ENCODE measurements at places on chromosomes 12 and 14.

- H3K36me3 ChIP-seq = no peaks in the 10 kb centered on the region
- H3K4me1 ChIP-seq = no peaks in the 10 kb centered on the region
- H3K27ac ChIP-seq = no peak overlapping the region
- DNase-seq = no peak
- no peaks in the 10 kb centered on the region for H3K27me3 ChIP-seq
Measured at GRCh38 chr12:129483111-129483893, 420.5 kb downstream of the TMEM132D start.

DNA sequence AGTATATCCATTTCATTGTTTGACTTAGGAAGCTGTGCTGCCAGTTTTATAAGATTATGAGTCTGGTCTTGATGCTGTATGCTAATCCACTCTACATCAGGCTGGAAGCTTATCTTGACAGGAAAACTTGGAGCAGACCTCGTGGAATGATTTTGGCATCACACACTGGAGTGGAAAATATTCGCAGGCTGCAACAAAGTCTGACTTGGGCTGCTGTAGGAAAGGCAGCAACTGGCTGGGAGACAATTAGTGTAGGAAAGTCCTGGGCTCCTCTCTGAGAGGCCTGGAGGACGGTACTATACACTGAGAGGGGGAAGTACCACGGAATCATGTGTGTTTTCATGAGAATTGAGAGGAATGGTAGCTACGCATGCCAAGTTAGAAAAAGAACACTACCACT, 383.7 kb downstream of the ETNK1 start:
- no peaks in the 10 kb centered on the region for H3K27me3 ChIP-seq
- no peaks in the 10 kb centered on the region for H3K36me3 ChIP-seq
- no peak overlapping the region for H3K27ac ChIP-seq
- no peak overlapping the region for H3K4me3 ChIP-seq
- H3K4me1 ChIP-seq = no peaks in the 10 kb centered on the region

DNA sequence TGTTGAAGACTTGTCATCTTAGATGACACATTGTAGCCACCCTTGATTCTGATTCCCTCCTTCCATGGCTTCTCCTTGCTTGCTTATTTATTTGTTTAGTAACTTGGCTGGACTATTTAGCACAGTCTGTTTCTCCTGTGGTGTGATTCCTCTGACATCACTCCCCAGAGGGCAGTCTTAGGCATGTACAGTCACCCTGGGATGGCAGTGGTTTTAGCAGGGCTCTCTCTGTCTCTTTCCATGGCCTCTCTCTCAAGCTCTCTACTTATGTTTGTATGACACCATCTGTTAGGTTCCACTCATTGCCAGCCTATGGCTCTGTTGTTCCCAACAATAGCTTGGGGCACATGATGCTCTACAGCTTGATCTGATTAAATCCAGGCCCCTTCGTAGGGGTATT, 158.3 kb downstream of the ADGRD1 start:
- no peaks in the 10 kb centered on the region for H3K36me3 ChIP-seq
- no peak for DNase-seq
- H3K4me3 ChIP-seq = no peak overlapping the region
- no peaks in the 10 kb centered on the region for H3K27me3 ChIP-seq
- no peak overlapping the region for H3K27ac ChIP-seq
- H3K4me1 ChIP-seq = no peaks in the 10 kb centered on the region

DNA sequence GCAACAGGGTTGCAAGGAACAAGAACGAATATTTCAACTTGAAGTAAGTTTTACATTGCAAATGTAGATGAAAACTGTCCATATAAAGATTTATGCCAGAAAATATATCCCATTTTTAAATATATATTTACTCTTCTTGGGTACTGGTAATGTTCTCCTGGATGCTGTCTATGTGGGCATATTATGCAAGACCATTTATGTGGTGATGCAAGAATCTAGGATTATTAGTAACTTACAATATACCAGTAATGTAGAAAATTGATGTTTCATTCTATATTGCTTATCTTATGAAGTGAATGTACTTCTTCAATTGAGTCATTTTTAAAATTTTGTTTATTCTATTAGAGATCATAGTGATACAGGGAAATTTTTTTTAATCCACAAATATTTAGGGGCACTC, 25.1 kb downstream of the FGFR1OP2 start:
- no peaks in the 10 kb centered on the region for H3K4me1 ChIP-seq
- H3K27ac ChIP-seq = no peak overlapping the region
- H3K4me3 ChIP-seq = no peak overlapping the region

- H3K27ac ChIP-seq = no peak overlapping the region
- no peaks in the 10 kb centered on the region for H3K36me3 ChIP-seq
- no peak overlapping the region for H3K4me3 ChIP-seq
- H3K4me1 ChIP-seq = no peaks in the 10 kb centered on the region
- H3K27me3 ChIP-seq = no peaks in the 10 kb centered on the region
- no peak for DNase-seq
Measured at GRCh38 chr12:14605401-14605989, 37.8 kb upstream of the PLBD1 start.

DNA sequence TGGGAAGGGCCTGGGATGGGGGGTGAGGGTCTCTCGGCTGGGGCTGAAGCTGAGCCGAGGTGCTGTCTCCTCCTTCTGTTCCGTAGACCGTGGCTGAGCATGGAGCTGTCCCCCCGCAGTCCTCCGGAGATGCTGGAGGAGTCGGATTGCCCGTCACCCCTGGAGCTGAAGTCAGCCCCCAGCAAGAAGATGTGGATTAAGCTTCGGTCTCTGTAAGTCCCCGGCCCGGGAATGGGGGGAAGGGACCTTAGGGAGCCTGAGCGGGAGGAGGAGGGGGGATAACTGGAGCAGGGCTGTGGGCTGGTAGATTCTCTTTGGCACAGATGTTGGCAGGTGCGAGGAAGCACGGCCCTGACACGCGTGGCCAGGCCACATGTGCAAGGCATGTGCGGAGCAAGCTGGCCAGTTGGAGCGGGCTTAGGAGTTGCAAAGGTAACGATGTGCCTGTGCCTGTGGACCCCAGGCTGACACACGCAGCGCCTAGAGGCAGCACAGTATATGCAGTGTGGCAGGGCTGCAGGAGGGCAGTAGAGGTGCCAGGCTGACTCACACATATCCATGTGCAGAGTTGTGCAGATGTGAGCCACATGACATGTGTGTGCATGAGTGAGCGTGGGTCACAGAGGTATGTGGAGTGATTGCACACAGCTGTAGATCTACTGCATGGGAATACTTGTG, 512 bp downstream of the PDE1B start:
- H3K4me3 ChIP-seq = peak overlapping the region; percentile 27
- H3K27me3 ChIP-seq = no peaks in the 10 kb centered on the region
- H3K4me1 ChIP-seq = peaks cover 19% of the 10 kb centered on the region
- peak; percentile 77 for DNase-seq
- H3K36me3 ChIP-seq = no peaks in the 10 kb centered on the region

- no peak overlapping the region for H3K4me3 ChIP-seq
- H3K27ac ChIP-seq = no peak overlapping the region
- H3K4me1 ChIP-seq = no peaks in the 10 kb centered on the region
Measured at GRCh38 chr12:3933074-3933818, 60.0 kb upstream of the PARP11 start.

- DNase-seq = no peak
- no peak overlapping the region for H3K27ac ChIP-seq
- no peaks in the 10 kb centered on the region for H3K4me1 ChIP-seq
- no peaks in the 10 kb centered on the region for H3K27me3 ChIP-seq
- no peaks in the 10 kb centered on the region for H3K36me3 ChIP-seq
- H3K4me3 ChIP-seq = no peak overlapping the region
Measured at GRCh38 chr12:74890237-74890599, 319.4 kb downstream of the KCNC2 start.

DNA sequence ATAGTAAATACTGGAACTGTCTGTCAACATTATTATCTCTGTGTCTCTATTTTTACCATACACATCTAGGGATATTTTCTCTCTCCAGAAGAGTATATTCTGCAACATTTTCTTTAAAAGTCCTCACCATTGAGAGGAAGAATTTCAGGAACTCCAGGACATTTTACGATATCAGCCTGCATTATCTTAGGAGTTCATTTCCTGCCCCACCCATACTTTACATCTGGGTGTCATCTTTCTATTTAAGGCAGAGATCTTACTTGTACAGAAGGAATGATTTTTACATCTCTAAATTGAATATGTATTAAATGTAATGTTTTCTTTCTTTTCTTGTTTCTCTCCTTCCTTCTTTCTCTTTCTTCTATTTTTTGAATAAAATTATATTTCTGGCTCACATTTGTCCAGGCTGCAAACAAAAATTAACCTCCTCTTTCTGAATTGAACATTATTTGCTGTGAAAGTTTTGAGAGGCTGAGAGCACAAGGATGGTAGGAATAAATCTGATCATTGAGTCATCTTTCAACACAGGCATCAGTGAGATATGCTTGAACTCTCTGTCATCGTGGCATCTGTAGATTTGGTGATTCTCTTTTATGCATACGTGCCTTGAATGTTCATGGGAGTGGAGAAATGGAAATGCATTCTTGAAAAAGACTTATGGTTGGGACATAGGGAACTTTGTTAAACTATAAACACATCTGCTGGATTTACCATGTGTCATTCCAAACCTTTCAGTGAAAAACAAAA, 753.6 kb downstream of the SLC16A7 start:
- H3K4me1 ChIP-seq = no peaks in the 10 kb centered on the region
- no peak overlapping the region for H3K4me3 ChIP-seq
- DNase-seq = no peak
- no peaks in the 10 kb centered on the region for H3K36me3 ChIP-seq
- H3K27ac ChIP-seq = no peak overlapping the region

DNA sequence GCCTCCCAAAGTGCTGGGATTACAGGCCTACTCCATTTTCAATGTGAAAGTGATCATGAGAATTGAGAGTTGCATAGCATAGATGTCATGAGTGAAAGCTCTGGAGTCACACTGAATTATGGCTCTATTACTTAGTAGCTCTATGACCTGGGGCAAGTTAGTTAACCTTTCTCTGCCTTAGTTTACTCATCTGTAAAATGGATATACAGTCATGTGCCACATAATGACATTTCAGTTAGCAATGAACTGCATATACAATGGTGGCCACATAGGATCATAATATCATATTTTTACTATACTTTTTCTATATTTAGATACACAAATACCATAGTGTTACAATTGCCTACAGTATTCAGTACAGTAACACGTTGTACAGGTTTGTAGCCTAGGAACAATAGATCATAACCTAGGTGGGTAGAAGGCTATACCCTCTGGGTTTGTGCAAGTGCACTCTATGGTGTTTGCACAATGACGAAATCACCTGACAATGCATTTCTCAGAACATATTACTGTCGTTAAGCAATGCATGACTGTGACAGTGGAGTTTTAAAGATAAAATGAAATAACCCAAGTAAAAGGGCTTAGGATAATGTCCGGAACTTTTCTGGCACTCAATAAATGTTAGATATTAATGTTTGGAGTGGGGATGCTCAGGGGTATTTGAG, 53.1 kb downstream of the ZFYVE26 start:
- peaks cover 83% of the 10 kb centered on the region for H3K36me3 ChIP-seq
- H3K4me3 ChIP-seq = no peak overlapping the region
- DNase-seq = no peak
- peak overlapping the region; percentile 10 for H3K27ac ChIP-seq

DNA sequence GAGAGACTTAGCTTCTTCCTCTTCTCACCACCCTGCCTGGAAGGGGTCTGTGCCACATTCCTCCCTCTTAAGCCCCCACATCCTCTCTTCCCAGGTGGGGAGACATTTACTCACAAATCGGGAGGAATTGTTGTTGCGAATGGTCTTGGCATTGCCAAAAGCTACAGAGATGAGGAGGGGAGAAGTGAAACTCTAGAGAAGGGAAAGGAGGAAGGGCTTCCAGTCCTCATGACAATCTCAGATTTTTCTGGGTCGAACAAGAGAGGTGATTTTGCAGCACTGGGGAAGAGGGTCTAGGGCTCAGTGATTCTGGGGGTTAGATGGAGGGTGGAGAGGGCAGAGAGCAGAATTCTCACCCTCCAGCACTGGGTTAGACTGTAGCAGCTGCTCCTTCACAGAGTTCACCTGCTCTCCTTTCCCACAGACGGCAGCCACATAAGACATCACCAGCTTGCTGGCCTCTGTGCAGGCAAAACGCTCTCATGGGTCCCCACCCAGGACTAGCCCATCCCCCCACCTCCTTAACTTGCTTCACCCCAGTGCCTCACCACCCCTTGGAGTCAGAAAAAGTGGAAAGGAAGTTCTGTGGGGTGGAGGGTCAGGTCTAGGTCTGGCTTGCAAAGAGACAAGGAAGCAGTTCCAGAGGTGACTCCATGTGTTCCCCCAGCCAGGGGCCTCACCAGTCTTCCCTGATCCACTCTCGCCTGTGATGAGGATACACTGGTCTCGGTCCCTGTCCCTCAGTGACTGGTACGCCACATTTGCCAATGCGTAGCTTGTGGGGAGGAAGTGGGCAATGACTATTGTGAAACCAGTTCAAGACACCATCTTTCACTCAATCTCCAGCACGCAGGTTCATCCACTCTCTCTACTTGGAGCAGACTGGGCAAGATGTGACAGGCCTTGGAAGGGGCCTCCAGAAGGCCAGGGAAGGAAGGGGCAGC, 2.7 kb downstream of the MYO1A start:
- H3K27me3 ChIP-seq = no peaks in the 10 kb centered on the region
- DNase-seq = no peak
- peak overlapping the region; percentile 80 for H3K27ac ChIP-seq
- no peaks in the 10 kb centered on the region for H3K36me3 ChIP-seq

GRCh38 chr14:103074729-103075367, 9.2 kb upstream of the LBHD2 start:
- peaks cover 66% of the 10 kb centered on the region for H3K4me1 ChIP-seq
- peak overlapping the region; percentile 80 for H3K27ac ChIP-seq
- H3K27me3 ChIP-seq = peaks cover 12% of the 10 kb centered on the region
- no peak overlapping the region for H3K4me3 ChIP-seq
- no peaks in the 10 kb centered on the region for H3K36me3 ChIP-seq

DNA sequence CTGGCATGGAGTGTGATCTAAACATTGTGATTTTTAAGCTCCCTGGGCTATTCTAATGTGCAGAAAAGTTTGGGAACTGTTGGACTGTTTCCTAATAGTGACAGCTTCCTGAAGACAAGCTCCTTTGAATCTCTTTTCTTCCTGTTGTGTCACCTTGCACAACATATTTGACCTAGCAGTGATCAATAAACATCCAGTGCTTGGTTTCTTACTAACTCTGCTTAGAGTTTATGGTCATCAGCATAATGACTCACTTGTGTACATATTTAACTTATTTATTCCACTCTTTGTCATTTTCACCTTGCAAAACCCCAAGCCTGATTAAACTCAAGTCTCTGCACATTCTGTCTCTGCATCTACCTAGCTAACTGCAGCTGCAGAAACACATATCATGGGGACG, 27.3 kb upstream of the TBC1D30 start:
- no peaks in the 10 kb centered on the region for H3K36me3 ChIP-seq
- no peak overlapping the region for H3K27ac ChIP-seq
- DNase-seq = no peak
- H3K27me3 ChIP-seq = no peaks in the 10 kb centered on the region
- peaks cover 18% of the 10 kb centered on the region for H3K4me1 ChIP-seq

GRCh38 chr12:102195826-102196225, 1.8 kb downstream of the PMCH start:
- H3K4me1 ChIP-seq = no peaks in the 10 kb centered on the region
- H3K27ac ChIP-seq = no peak overlapping the region
- no peak for DNase-seq
- no peaks in the 10 kb centered on the region for H3K36me3 ChIP-seq
- H3K4me3 ChIP-seq = no peak overlapping the region
